Activated T-cell treated with anti-CD3 and anti-CD28 coated beads, Interleukin-2, amount 50 U/mL, for 72 hours (primary cell): ENCODE measurements at places on chromosomes 6 and 20.

GRCh38 chr6:150183105-150183504 is 40.3 kb downstream of the PPP1R14C start:
- DNase-seq = no peak
- H3K4me1 ChIP-seq = no peaks in the 10 kb centered on the region
- H3K27me3 ChIP-seq = peaks cover 44% of the 10 kb centered on the region
- no peaks in the 10 kb centered on the region for H3K36me3 ChIP-seq

GRCh38 chr6:106290954-106291353 is 34.6 kb downstream of the ATG5 start:
- H3K4me3 ChIP-seq = no peak overlapping the region
- peaks cover 5% of the 10 kb centered on the region for H3K36me3 ChIP-seq
- no peak for DNase-seq
- H3K27ac ChIP-seq = no peak overlapping the region
- no peaks in the 10 kb centered on the region for H3K4me1 ChIP-seq

DNA sequence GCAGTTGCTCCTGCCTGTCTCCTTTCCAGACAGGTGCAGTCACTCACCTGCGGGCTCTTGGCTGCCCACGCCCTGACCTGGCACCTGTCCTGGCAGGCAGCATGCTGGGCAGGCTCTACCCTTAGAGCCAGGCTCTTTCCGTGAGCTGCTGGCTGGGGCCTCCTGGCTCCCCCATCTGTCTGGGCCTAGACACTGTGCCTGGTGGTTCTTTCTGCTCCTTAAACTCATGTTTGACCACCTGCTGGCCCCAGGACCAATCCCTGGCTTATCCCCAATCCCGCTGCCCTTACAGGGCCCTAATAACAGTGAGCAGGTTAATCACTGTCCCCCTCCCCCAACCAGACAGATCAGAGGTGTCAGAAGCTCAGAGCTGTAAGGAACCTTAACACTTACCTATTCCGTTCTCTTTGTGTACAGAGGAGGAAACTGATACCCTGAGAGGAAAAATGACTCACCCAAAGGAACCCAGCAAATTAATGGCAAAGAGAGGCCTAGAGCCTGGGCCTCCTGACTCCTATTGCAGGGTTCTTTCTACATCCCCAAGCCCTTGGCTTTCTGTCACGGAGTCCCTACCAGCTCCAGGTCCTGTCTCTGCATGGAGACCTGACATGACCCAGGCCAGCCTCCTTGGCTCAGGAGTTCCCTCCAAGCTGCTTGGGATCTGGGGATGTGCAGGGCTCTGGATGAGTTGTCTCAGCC is 54.7 kb downstream of the RAB44 start:
- H3K27ac ChIP-seq = no peak overlapping the region
- peaks cover 7% of the 10 kb centered on the region for H3K36me3 ChIP-seq
- no peaks in the 10 kb centered on the region for H3K27me3 ChIP-seq
- DNase-seq = peak; percentile 9
- peaks cover 58% of the 10 kb centered on the region for H3K4me1 ChIP-seq

DNA sequence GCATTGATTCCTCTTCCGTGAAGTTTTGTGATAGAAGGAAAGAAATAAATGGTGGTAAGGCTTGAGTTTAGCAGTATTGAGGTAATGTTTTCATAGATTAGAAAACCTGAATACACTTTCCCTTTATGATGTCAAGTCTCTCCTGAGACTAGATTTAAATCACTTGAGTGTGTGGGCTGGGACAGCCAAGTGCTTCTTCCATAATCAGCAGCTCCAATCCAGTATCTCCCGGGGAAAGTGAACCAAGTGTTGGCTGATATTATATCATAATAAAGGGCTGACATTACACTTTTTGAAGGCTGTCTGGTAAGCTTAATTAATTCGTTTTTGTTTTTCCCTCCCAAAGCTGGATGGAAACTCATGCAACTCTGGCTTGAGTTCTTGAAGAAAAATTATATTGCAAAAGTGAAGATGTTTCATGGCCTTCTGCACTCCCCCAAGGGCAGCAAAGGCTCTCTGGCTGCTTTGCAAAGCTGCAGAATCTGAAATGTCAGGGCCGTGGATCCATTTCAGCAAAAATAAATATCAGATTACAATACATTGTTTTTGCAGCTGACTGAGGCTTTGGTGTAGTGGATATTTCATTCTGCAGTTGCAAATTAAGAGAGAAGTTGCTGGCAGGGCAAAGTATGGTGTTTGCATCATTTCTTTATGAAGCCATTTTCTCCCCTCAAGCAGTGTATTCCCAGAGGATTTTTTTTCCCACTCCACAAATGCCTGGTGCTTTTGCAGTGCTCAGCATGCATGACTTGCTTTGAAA is 101.2 kb downstream of the MKKS start:
- H3K4me1 ChIP-seq = peaks cover under 1% of the 10 kb centered on the region
- DNase-seq = no peak
- H3K27ac ChIP-seq = no peak overlapping the region
- peaks cover 15% of the 10 kb centered on the region for H3K27me3 ChIP-seq

DNA sequence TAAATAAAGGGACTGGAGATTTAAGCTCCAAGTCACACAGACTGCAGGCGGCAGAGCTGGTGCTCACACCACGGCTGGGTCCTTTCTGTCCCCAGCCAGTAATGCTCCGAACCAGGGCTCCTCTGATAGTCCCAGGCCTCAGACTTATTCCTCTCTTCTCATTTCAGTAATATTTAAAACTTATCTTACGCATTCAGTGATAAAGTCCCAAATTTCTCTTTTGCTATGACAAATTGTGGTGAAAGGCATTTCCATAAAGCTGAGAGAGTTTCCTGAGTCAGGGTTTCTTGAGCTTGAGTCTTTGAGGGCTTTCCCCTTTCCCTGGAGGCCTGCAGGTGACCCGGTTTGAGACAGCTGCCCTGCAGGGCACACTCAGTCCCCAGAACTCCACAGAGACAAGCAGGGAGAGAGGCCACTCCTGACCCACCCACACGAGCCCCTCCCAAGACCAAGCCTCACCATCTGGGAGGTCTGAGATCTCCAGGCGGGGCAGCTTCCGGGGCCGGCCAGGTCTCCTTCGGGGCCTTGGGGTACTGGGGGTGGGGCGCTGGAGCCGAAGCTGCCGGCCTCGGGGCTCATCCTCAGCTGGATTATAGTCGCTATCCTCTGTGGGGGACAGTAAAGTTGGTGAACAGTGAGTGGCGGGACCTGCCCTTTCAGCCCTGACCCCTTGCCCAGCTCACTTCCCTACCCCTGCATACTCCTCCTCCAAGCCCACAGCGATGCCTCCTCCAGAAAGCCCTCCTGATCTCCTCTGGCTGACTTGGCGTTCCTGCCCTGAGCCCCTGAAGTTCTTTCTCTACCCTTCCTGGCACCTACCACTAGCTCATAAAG is 6.6 kb downstream of the ZNF335 start:
- H3K4me3 ChIP-seq = no peak overlapping the region
- H3K36me3 ChIP-seq = peaks cover 17% of the 10 kb centered on the region
- H3K27me3 ChIP-seq = no peaks in the 10 kb centered on the region
- no peak overlapping the region for H3K27ac ChIP-seq

- DNase-seq = no peak
- H3K36me3 ChIP-seq = peaks cover 5% of the 10 kb centered on the region
- H3K27me3 ChIP-seq = no peaks in the 10 kb centered on the region
- H3K4me1 ChIP-seq = peaks cover 21% of the 10 kb centered on the region
- no peak overlapping the region for H3K27ac ChIP-seq
Observed at GRCh38 chr20:53321596-53321995, 272.0 kb downstream of the ZNF217 start.

DNA sequence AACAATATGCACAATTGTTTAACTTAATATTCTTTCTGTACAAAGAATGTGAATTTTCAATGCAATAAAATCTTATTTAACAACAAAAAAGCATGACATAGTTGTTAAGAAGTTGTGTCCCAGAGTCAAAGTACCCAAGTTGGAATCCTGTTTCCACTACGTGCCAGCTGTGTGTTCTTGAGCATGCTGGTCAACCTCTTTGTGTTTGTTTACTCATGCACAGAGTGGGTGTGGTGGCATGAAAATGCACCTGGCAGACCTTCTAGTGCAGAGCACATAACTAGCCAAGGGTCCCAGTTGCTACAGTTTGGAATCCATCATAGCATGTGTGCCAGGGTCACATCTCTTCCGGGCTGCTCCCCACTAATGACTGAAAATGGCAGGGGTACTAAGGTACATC is 24.7 kb upstream of the MOCS1 start:
- no peaks in the 10 kb centered on the region for H3K4me1 ChIP-seq
- H3K4me3 ChIP-seq = no peak overlapping the region
- peaks cover 40% of the 10 kb centered on the region for H3K27me3 ChIP-seq
- no peak overlapping the region for H3K27ac ChIP-seq
- DNase-seq = no peak

DNA sequence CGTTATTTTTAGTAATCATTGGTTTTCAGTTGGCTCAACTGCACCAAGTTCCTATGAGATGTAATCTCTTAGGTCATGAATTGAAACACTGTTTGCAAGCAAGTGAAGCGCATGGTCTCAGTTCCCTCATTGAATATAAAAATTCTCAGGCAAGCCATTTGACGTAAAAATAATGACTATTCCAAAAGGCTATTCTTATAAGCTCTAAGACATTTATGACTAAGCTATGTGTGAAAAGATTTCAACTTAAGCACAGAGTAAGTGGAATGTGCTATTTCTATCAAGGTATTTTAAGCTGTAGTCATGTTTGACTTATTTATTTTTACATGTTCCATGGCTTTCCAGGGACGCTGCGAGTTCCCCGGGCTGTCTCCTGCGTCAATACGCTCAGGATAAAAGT is 248.5 kb downstream of the THBS2 start:
- no peak for DNase-seq
- H3K4me3 ChIP-seq = no peak overlapping the region
- H3K4me1 ChIP-seq = no peaks in the 10 kb centered on the region
- no peaks in the 10 kb centered on the region for H3K36me3 ChIP-seq
- H3K27ac ChIP-seq = no peak overlapping the region
- peaks cover 6% of the 10 kb centered on the region for H3K27me3 ChIP-seq

- no peaks in the 10 kb centered on the region for H3K27me3 ChIP-seq
- no peak for DNase-seq
- no peaks in the 10 kb centered on the region for H3K4me1 ChIP-seq
- H3K27ac ChIP-seq = no peak overlapping the region
Observed at GRCh38 chr20:39899881-39900280, 789.2 kb downstream of the MAFB start.

DNA sequence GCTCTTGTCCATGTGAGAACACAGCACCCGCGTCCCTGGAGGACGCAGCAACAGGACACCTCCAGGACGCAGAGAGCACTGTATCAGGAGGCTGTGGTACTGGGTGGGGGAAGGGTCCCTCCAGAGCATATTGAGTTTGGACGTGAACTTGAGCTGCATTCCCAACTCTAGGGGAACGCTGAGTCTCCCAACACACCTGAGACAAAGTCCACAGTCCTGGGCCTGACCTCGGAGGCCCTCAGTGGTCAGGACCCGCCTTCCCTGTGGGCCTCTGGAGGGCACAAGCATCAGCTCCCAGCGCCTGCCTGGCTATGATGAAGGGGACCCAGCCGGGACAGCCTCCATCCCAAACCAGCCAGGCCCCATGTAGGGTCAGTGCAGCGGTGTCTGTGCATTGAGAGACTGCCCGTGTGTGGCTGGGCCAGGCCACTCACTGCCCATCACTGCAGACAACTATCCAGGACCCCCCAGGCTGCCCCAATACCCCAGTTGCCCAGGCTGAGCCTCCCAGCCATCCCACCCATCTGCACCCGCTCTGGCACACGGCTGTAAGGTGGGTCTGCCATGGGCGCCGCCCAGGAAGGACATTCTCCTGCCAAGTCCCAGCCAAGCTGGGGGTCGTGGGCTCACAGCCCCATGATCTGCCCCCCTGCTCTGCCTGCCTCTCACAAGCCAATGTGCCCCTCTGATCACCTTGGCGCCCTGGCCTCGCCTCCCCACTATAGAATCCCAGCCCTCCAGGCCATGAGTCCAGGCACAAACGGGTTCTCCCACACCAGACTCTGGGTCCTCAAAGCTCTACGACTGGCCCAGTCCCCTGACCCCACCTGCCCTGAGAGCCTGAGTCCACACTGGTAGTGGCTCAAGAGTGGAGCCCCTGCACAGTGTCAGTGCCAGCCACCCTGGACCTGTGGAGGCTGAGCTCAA is 115.7 kb downstream of the TAF4 start:
- H3K36me3 ChIP-seq = no peaks in the 10 kb centered on the region
- no peak overlapping the region for H3K4me3 ChIP-seq
- H3K4me1 ChIP-seq = no peaks in the 10 kb centered on the region
- no peak for DNase-seq
- peaks cover 9% of the 10 kb centered on the region for H3K27me3 ChIP-seq

GRCh38 chr6:128244751-128245405 is 275.5 kb downstream of the PTPRK start:
- no peaks in the 10 kb centered on the region for H3K27me3 ChIP-seq
- peaks cover 18% of the 10 kb centered on the region for H3K4me1 ChIP-seq
- DNase-seq = no peak

DNA sequence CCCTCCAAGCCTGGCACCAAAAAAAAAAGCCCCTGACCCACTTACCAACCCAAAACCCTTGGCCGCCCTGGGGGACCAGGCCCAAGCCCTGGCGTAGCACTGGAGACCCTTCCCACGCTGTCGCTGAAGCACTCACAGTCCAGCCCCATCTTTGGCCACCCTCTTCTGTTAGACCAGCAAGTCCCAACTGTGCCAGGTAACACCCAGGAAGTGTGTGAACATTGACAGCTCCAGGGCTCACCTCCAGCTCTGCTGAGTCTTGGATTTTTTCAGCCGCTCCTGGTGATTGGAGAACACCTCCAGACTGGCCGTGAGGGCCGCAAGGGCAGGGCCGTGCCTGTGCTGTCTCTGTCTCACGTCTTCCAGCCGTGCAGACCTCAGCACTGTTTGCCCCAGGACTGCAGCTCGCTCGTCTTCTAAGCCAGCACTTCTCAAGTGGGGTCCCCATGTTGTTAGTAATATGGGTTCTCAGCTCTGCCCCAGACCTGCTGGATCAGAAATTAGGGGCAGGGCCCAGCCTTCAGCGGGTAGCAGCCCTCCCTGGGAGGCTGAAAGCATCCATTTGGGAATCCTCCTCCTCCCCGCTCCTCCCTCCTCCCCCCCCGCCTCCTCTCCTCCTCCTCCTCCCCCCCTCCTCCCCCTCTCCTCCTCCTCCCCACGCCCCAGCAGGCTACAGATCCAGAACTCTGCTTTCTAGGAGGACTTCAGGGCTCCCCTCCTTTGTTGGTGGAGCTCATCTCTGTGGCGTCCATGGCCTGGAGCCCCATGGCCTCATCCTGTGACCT is 18.1 kb downstream of the NPEPL1 start:
- H3K27me3 ChIP-seq = no peaks in the 10 kb centered on the region
- H3K36me3 ChIP-seq = no peaks in the 10 kb centered on the region
- H3K4me3 ChIP-seq = no peak overlapping the region
- no peak overlapping the region for H3K27ac ChIP-seq
- DNase-seq = no peak
